Upper lobe of right lung (tissue), 1 donor: ENCODE measurements at places on chromosomes 5 and 9.

- no peak for DNase-seq
Measured at GRCh38 chr9:117307701-117308100, 107.2 kb downstream of the ASTN2 start.

- DNase-seq: no peak
Measured at GRCh38 chr5:156893517-156893916, 43.4 kb downstream of the PPP1R2B start.

DNA sequence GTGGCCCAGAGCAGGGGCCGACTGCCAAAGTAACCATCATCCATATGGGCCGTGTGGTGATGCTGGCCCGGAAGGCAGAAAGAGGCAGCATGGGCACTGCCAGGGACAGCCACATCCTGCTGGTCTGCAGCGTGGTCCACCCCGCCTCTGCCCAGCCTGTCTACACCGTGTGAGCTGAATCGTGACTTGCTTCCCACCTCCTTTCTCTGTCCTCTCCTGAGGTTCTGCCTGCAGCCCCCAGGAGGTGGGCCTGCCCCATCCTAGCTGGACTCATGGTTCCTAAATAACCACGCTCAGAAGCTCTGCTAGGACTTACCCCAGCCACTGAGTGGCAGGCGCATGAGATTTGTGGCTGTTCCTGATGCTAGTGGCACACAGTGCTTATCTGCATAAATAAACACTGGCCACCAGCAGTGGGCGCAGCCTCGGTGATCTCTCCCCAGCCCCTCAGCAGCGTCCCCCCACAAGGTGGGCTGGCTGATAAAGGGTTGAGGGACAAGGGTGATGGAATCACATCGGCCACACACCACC is 22.6 kb upstream of the SUSD3 start:
- DNase-seq: no peak

DNA sequence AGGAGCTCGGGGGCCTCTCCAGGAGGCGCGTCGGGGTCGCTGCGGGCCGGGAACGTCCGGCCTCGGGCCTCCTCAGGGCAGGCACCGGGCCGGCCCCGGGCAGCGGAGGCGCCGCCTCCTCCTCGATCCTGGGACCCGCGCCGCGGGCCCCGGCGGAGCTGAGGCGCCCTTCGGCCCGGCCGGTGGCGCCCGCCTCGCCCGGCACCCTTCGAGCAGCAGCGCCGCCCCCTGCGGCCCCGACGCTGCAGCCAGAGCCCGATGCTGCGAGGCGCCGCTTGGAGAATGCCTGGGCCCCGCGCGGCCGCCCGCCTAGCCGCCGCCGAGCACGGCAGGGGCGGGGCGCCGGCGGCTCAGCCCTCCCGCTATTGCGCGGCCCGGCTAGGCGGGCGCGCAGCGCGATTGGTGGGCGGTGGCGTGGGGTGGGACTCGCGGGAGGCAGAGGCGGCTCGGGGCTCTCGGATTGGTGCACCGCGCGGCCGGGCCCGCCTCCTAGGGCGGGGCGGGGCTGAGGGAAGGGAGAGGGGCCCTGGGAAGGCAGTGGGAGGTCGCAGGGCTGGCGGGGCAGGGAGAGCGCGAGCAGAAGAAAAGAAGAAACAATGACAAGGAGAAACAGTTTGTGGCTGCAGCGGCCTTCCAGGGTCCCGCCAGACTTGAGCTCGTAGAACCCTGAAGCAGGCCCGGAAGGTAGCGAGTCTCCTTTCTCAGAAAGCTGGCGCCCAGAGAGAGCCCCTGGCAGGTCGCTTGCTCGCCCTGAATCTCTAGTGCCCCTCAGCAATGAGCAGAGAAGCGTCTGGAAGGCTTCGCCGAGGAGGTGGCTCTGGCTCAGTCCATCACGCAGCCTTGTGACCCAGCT is at the start of gene EEIG1:
EEIG1 (minus strand) TSS at position 284 of the 853 bp plus-strand sequence. CDS start 852 bp downstream, outside the sequence.
- DNase-seq: peak; percentile 99

- peak; percentile 61 for DNase-seq
Measured at GRCh38 chr9:114098936-114099668, at the start of gene KIF12. Gene KIF12 (minus strand): TSS chr9:114099292. CDS start chr9:114099276, 16 bp downstream.

- DNase-seq: no peak
Measured at GRCh38 chr9:101201630-101202029, 173.1 kb downstream of the PLPPR1 start.

- DNase-seq: no peak
Measured at GRCh38 chr5:15037247-15037908, 165.8 kb upstream of the ANKH start.

GRCh38 chr9:108552459-108553040 is 303.2 kb downstream of the ACTL7B start:
- DNase-seq: peak; percentile 67

GRCh38 chr9:109253637-109254284 is 67.1 kb downstream of the EPB41L4B start:
- DNase-seq: no peak

DNA sequence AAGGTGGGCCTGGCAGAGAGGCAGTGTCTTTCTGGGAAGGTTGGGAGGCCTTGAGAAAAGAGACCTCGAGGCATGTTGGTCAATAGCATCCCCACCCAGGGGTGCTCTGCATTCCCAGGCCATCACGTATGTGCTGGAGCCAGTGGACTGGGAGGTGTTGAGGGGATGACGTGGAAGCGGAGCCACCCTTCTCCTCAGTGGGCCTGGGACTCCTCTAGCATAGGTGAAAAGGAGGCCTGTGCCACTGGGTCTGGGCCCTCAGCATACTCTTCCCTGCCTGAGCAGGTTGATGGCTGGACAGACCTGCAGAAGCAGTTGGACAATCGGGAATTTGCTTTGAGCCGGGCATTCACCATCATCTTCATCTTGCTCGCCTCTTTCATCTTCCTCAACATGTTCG is 25.5 kb downstream of the PITX1 start:
- DNase-seq: peak; percentile 45

DNA sequence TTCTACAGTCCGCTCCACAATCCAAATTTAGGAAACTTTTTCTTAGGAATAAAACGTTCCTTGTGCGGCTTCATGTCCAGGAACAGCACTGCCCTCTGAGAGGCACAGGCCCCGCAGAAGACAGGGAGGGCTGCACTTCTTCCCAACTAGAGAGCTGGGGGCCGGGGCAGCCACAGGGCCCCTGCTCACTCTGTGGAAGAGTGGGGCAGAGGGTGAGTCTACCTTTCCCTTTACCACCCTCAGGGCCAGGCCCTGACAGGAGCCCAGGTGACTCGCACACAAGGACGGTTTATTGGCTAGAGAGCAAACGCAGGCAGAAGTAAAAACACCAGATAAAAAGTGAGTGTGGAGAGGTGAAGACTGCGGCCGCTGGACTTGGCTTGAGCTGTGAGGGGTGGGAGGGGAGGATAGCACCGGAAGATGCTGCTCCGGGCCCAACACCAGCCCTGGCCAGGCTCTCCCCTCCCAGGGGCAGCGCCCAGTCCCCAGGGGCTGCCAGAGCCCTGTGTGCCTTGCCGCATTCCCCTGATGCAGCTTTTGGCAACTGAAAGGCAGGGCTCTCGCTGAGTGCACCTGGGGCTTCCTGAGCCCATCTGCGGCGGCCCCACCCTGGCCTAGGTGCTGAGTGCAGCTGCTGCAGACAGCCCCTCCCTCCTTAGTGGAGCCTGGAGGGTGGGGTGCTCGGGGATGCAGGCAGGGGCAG is 20.2 kb downstream of the SH3GLB2 start:
- peak; percentile 56 for DNase-seq

GRCh38 chr5:53425687-53426511 is 54.5 kb upstream of the FST start:
- DNase-seq: no peak

DNA sequence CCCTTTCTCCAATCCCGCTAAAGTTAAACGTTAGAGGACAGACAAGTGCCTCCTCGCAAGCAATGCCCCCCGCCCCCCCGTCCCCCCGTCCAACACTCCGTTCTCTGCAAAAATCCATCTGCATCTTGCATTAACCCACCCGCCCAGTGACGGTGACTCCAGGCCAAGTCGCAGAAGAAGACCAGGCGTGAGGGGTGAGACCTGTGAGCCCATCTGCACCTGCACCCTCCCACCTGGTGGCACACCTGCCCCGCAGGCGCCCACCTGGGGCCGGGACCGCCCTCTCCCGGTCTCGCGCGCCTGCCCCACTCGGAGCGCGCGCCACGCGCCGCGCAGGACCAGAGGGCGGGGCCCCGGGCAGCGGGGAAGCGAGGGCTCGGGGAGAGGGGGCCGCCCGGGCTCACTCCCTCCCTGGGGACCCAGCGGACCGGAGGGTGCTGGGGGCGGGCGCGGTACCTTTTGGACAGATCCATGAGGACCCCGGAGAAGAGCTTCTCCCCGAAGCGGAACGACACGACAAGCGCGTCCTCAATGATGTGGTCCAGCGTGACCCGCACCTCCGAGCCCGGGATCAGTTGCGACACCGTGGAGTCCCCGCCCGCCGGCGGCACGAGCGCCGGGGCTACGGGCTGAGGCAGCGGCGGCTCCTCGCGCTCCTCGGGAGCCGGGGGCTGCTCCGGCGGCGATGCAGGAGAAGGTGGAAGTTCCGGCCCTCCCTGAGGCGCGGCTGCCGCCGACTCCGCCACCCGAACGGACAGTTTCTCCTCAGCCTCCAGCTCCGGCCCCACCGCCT is 705 bp downstream of the PWWP2A start:
- DNase-seq: peak; percentile 85

DNA sequence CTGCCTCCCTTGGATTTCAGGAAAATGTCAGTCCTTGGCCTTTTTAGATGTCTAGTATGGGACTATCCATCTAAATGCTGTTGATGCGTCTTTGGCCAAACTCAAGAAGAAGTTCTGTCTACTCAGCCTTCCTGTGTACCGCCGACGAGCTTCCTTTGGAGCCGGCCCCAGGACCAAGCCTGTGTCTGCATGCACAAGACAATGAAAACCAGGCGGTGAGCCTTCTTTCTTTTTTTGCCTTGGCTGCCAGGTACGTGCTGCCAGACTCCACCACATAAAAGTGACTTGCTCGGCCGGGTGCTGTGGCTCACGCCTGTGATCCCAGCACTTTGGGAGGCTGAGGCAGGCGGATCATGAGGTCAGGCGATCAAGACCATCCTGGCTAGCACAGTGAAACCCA is 6.0 kb upstream of the NEURL1B start:
- DNase-seq: no peak

DNA sequence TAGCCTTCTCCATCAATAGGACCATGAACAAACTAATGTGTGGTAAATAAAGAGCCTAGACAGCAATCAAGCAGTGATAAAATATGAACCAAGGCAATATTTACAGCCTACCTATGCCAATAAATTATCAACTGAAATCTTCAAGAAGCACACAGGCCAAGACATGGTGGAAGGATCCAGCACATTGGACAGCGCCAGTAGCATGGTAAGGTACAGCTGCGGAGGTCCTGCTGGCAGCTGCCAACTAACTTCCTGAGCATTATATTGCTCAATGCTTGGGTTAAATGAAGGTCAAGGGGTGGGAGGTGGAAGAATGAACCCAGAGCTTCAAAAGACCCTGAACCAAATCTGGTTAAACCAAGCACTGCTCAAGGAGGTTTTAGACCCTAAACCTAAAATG is 16.5 kb upstream of the SPDL1 start:
- no peak for DNase-seq

DNA sequence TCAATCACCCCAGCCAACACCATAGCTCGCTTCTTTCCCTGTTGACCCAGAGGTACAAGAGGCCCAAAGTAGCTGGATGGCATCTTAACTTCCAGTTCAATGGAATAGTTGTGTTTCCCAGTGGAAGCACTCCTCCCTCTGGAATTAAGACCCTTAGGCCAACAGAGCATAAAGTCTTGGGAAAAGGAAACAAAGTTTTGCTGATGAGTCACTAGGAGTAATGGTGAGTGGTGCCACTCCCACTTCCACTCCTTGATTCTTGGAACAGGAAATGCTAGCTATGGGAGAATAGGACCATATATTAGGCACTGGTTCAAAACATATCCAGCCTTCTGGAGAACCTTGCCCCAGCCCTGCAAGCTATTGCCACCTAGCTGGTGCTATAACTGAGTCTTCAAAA is 44.7 kb upstream of the LMX1B start:
- no peak for DNase-seq
